Calu3 (cell line): ENCODE measurements at places on chromosomes 3 and 15. TPM values are rescaled to one million over a fixed set of nuclear protein-coding genes. Genes with fewer than 3 reads are reported as not detected.

DNA sequence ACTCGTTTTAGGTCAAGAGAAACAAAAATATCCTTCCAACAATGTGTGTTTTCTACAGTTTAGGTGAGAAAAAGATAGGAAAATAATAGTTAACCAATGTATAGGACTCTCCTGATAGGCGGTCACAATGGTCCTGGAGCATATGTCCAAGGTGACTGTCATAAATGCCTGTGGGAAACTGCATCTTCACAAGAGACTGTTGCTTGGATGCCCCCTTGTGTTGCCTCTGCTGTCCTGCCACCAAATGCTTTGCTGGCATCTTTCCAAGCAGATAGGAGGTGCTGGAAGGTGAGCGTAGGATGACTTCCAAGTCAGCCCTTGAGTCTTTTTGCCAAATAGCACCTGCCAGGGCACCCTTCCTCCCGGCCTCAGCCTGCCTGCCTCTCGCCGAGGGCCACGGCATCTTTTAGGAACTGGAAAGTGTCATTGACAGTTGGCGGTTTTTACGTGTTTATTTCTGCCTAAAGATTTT, 24.1 kb upstream of the SACM1L start:
- H3K27ac ChIP-seq = no peak overlapping the region
- peaks cover 20% of the 10 kb centered on the region for H3K36me3 ChIP-seq
- peak; percentile 42 for DNase-seq
- peaks cover 12% of the 10 kb centered on the region for H3K4me1 ChIP-seq
- H3K4me3 ChIP-seq = no peak overlapping the region
- no peaks in the 10 kb centered on the region for H3K27me3 ChIP-seq

ABI3BP gene
- total RNA-seq = 5.2 and 19.5 TPM in 2 replicates

SLC2A2 gene
- total RNA-seq = 0.09 and 0.95 TPM in 2 replicates

- H3K27me3 ChIP-seq = peaks cover 27% of the 10 kb centered on the region
- H3K4me3 ChIP-seq = no peak overlapping the region
- no peaks in the 10 kb centered on the region for H3K36me3 ChIP-seq
- no peaks in the 10 kb centered on the region for H3K4me1 ChIP-seq
- H3K27ac ChIP-seq = no peak overlapping the region
Measured at GRCh38 chr3:182006431-182006830, 294.7 kb downstream of the SOX2 start.

DNA sequence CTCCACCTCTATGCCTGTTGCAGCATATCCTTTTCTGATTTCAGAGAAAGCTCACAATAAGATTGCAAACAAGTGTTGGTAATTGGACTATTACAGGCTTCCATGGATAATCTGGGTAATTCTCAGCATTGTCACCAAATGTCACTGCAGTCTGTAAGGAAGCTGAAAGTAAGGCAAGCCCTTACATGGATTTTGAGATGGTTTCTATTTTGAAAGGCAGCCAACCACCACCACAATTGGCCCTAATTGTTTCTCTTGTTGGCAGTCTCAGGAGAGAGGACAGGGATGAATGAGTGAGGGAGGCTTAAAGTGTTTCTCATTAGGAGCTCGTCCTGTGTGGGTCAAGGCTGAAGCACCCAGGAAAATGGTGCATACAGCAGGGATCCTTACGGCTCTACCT, 879.9 kb downstream of the TUSC7 start:
- no peaks in the 10 kb centered on the region for H3K4me1 ChIP-seq
- no peak overlapping the region for H3K4me3 ChIP-seq

GPR62 gene
- not detected in 2 replicates for total RNA-seq

MELTF gene
- 29.8 and 39.0 TPM in 2 replicates for total RNA-seq

DNA sequence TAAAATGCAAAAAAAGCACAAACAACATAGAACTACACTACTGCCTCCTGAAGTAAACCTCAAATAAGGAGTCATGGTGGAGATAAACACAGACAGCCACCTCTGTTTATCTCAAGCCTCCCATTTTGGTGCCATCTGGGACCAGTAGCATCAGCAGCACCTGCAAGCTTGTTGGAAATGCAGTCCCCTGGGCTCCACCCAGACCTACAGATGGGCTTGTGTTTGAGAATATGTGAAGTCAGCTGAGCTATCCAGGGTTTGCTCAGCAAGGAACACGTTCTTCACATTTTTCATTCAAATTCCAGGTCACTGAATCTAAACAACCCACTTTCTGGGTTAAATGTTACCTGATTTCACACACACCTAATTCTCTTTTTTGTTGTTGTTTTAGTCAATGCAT, 45.5 kb downstream of the RASGRF1 start:
- no peak for DNase-seq
- H3K4me1 ChIP-seq = no peaks in the 10 kb centered on the region
- no peak overlapping the region for H3K4me3 ChIP-seq
- peaks cover 61% of the 10 kb centered on the region for H3K27me3 ChIP-seq
- no peaks in the 10 kb centered on the region for H3K36me3 ChIP-seq

SLC15A2 gene
- total RNA-seq = 4.6 and 10.7 TPM in 2 replicates

CD47 gene
- 174 and 216 TPM in 2 replicates for total RNA-seq

DAZL gene
- total RNA-seq = not detected in 2 replicates
